ENCODE measurements at places on chromosomes 7 and 10.
A peak's percentile ranks its signal among the peaks of the same experiment; 100 is the strongest.

- peak; percentile 22 for DNase-seq
Observed at GRCh38 chr7:142733271-142733670, 16.0 kb upstream of the PRSS1 start.

DNA sequence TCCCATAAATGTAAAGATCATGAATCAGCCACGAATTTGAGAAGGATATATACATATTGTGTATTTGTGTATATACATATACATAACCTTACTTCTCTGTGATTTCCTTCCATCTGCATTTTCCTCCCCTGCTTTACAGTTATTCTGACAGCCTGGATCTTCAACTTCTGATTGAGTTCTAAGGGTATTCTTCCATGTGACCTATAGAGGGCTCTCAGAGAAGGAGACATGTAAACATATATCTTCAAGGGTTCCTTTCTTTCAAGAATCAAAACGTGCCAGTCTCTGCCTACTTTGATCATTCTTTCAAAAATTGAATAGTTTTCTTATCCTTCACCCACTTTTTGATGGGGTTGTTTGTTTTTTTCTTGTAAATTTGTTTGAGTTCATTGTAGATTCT is 453.7 kb upstream of the POT1 start:
- DNase-seq, result no peak

- DNase-seq, result no peak
Observed at GRCh38 chr10:78752708-78753107, 316.1 kb upstream of the ZMIZ1 start.

GRCh38 chr10:62414359-62414758 is 40.2 kb downstream of the ZNF365 start:
- DNase-seq, result no peak

GRCh38 chr7:141220263-141220880 is 146.5 kb downstream of the TMEM178B start:
- no peak for DNase-seq

GRCh38 chr7:157822688-157823031 is 485.9 kb downstream of the DNAJB6 start:
- no peak for DNase-seq

DNA sequence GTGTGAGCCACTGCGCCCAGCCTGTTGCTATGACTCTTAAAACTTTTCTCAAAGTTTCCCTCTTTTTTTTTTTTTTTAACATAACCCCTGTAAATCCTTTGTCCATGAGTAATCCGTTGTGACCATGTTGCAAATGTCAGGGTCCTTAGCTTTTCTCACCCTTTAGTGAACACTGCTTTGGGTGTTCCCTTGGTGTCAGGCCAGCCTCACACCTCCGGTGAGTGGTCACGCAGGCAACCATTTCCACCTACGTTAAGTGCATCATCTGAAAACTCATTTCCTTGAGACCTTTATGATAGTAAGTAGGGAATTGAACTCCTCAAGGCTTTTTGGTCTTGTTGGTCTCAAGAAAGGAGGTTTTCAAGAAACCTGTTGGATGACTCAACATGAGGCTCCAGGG is 41.3 kb upstream of the OPN4 start:
- DNase-seq, result no peak

GRCh38 chr10:33314811-33315561 is 19.5 kb downstream of the NRP1 start:
- no peak for DNase-seq

GRCh38 chr7:130296221-130296951 is 3.4 kb downstream of the CPA4 start:
- DNase-seq, result no peak

DNA sequence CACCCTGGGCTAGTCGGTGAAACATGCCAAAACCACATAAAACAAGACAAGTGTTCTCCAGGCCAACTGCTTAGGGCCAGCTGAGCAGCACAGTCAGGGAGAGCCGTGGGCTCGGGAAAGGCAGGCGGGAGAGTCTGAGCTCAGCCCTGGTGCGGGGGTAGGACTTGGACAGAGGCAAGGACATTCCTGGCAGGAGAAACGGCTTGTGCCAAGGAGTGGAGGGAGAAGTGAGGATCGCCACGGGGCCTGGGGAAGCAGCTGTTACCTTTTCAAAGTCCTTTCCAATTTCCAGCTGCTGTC is 4.2 kb downstream of the ELN start:
- peak; percentile 54 for DNase-seq

GRCh38 chr7:121107923-121108498 is 119.5 kb downstream of the CPED1 start:
- DNase-seq, result peak; percentile 38

DNA sequence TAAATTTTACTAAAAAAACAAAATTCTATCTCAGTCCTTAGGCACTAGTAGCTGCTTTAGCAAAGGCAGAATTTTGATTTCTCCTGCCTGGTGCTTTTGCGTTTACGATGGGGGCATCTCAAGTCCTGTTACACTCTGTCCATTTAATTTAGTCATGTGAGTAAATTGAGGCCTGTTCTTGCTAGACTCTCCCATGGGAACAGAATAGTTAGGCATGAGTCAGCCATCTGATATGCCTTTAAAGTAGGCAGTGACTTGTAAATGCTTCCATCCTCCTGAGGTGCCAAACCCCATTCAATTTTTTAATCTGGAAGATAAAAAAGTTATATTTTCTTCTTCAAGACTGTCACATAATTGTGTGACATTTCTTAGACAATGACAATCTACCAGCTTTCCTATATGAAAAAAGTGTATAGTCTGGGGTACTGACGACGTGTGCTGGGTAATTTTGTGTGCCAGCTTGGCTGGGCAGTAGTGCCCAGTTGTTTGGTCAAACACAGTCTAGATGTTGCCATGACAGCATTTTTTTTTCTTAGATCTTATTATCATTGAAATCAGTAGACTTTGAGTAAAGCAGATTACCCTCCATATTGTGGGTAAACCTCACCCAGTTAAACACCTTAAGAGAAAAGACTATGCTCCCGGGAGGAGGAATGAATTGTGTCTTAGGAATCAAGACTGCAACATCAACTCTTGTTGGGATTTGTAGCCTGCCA is 603.4 kb downstream of the SORCS1 start:
- no peak for DNase-seq

GRCh38 chr7:44375236-44375699 is 49.9 kb upstream of the CAMK2B start:
- DNase-seq, result peak; percentile 15

DNA sequence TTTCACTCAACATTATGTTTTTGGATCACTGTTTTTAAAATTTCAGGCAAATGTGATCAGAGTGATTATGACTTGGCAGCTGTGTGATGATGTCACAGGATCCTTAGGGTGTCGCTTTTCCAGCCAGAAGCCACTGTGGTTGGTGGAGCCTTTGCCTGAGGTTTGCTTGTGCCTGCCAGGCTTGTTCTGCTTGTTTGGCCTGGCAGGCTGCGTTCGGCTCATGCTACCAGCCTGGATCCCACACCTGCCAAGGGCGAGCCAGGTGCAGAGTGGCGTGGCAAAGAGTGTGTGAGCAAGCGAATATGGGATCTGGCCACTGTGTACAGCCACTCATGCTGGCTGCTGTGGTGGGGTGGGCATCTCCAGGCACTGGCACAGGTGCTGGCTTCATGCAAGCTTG is 55.7 kb downstream of the ADK start:
- no peak for DNase-seq

DNA sequence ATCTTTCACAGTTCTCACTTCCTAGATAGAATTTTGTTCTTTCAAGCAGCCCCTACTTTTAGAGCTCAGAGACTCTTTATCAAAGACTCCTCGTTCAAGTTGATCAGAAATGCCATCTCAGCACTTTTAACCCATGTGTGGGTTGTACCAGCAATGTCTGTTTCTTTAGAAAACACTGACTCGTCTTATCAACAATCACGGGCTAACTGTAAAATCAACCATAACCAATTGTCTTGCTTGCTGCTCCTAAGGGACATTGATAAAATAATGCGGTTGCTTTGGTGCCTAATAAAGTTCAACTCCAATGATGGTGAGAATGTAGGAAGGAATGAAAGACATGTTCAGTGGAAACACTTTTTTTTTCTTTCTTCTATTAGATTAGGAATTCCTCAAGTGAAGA is 12.9 kb upstream of the CDK6 start:
- DNase-seq, result no peak

DNA sequence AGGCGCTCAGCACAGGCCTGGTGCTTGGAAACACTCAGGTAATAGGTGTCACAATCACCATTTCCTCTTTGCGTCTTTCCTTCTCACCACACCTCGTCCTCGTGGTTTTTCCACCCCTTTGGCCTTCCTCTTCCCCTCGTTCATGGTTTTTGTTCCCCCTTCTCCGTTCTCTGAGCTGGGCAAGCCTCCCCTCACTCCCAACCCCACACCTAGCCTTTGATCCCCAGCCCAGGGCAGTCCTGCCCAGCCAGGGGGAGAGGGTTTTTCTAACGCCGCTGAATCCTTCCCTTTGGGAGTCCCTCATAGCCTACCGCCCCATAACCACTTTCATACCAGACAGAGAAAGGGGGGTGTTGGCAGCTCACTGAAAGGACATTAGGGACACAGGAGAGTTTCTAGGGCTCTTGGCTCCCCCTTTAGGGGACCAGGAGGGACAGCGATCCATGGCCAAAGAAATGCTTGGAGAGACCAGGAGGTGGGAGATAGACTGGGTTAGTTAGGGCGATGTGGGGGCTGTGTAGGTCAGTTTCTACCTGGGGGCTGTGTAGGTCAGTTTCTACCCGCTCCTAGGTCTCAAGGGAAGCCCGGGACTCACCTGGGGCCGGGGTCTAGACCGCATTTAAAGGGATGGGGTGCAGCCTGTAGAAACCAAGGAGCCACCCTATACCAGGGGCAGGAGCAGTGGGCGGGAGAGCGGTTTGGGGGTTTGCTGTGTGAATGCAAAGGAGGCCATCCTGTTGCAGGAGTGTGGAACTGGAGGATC is 1.4 kb downstream of the EPHB4 start:
- no peak for DNase-seq

- DNase-seq, result no peak
Observed at GRCh38 chr10:74156919-74157289, 5.9 kb downstream of the ADK start.

DNA sequence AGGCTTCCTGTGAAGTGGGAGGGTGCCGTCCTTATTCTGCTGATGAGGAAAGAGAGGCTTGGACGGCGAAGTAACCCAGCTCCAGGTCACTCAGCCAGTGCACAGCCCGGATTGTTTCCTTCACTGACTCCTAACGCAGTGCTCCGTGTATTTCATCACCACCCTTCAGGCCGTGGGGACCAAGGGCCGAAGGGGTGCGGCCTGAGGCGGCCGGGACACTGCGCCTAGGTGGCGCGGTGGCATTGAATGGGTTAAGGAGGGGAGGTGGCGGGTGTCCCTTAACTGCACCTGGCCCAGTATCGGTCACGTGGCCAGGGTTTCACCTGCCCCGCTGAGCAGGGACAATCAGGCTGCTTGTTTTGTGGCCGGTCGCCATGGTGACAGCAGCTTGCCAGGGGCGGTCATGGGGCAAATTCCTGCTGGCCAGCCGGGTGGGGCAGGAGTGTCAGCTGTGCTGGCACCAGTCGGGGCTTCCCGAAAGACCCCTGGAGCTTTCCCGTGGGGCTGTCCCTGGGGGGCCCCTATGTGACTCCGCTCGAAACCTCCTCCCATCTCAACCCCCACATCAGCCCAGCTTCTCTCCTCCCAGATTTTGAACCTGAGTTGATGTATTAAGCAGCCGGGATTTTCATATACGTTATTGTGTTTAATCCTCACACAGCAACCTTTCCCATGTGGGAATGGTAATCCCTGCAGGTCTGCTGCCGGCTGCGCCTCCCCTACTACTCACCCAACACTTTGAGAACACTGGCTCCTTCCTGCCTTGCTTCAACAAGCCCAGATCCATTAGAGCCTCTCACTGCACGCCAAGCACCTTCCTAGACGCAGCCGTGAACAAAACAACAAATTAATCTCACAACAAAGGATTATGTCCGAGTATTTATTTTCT is 4.4 kb upstream of the ABHD11 start:
- peak; percentile 83 for DNase-seq

DNA sequence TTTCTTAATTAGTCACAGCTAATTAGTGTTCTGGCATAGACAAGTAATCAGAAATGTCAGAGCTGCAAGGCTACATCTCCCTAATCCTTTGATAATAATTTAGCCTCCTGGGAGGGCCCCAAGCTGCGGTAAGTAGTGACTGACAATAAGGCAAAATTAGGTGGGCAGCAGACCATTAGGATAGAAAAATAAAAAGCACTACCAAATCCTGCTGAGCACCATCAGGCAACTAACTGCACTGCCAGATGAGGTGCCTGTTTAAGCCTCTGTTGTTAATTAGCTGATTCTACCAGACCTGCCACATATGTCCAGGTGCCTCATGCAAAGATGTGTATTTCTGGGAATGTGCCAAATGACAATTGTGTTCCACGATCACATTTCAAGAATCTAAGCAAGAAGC is 32.5 kb upstream of the FEZF1 start:
- DNase-seq, result no peak

DNA sequence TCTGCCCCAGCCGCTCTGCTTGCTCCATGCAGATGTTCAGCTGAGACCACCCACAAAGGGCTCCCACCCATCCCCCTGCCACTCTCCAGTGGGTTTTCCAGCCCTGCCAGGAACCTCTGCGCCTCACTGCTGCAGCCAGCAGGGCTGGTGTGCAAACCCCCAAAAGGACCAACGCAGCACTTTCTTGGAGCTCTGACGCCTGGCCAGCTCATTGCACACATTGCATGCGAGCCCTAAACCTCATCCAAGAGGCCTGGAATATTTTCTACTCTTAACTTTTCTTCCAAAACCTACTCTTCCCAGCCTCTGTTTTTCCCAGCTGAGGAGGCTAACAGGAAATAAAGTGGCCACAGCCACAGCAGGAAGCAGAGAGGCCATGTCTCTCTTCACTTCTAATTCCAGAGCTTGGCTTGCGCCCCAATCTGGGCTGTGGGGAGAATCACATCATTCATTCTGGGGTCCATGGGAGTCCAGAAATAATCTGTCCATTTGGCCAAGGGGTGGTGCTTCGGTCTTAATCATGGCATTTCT is 4.6 kb upstream of the FAM170B start:
- DNase-seq, result no peak

All from cerebellum (tissue), 4 donors.